ENCODE measurements at places on chromosomes 3 and 15.

GRCh38 chr3:17431004-17431403, 311.4 kb downstream of the TBC1D5 start:
- no peak for DNase-seq

GRCh38 chr3:110687138-110687537, 384.5 kb upstream of the NECTIN3 start:
- DNase-seq = no peak

DNA sequence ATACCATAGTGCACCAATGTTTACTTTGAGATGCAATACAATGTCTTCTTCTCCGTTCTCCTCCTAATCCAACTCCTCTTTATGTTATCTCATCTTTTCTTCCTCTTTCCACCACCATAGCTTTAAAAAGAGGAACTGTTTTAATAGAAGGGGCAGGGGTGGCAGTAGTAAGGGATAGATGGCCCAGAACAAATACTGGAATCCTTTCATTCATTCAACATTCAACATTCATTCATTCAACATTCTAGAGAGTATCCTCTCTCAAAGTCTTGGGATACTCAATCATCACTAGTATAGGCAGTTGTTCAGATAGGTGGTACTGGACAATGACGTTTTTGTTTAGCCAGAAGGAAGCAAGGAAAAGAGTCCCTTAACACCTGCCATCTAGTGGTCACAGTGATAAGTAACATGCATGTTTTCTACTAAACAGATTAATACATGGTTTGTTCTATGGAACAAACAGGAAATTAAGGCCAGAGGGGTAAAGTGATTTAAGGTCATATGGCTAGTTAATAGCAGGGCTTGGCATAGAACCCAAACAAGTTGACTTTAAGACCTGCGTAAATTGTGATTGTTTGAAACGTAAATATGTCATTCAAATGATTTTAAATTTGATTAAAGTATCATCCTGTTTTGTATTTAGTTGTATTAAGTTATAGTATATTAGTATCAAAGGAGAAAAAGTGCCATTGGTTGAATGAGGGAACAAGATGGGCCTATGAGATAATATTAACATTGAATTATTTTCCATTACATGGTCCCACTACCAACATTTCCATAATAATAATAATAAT, 26.9 kb upstream of the EHHADH start:
- DNase-seq = no peak

DNA sequence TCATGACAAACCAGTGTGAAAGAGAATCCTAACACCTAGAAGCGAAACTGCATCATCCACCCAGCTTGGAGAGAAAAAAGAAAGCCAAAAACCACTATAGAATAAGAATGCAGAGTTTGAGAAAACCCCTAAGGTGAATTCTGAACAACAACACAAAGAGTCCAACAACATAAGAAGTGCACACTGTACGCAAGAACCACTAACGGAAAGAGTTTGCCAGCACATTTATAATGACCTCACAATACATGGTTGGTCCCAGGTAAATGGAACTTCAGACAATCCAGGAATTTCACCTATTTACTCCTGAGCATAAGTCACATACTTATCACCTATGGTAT, 128.3 kb upstream of the BHLHE40 start:
- no peak for DNase-seq

DNA sequence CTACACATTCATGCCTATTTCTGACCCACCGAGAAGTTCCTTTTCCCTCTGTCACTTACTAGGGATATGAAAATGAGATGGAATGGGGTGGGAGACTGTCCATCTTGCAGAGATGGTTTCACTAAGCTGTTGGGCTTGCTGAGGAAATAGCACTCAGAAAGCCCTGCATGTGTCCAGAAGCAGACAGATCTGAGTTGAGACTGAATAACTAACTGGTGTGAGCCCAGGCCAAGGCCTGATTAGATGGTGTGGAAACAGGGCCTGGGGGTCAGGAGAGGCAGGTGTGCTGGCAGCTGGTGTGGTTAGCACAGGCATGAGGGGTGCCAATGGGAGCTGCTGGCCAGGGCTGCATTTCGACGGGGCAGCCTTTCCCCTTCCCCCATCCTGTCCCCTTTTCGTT, 72.1 kb downstream of the CLSTN2 start:
- DNase-seq = no peak
